ENCODE measurements at places on chromosomes 5 and 9. TPM values are rescaled to one million over a fixed set of nuclear protein-coding genes. Genes with fewer than 3 reads are reported as not detected.

GPR21 gene
- total RNA-seq: not detected

GRCh38 chr9:79524266-79524665 lies 47.5 kb upstream of the TLE4 start:
- H3K27ac ChIP-seq: no peak overlapping the region
- DNase-seq: no peak
- no peaks in the 10 kb centered on the region for H3K27me3 ChIP-seq
- no peaks in the 10 kb centered on the region for H3K36me3 ChIP-seq
- no peaks in the 10 kb centered on the region for H3K4me1 ChIP-seq
- no peak overlapping the region for H3K4me3 ChIP-seq

GRCh38 chr5:68253624-68254585 lies 38.3 kb downstream of the PIK3R1 start:
- H3K36me3 ChIP-seq: no peaks in the 10 kb centered on the region
- no peaks in the 10 kb centered on the region for H3K27me3 ChIP-seq
- H3K27ac ChIP-seq: peak overlapping the region; percentile 81
- H3K4me1 ChIP-seq: peaks cover 11% of the 10 kb centered on the region
- no peak for DNase-seq

DNA sequence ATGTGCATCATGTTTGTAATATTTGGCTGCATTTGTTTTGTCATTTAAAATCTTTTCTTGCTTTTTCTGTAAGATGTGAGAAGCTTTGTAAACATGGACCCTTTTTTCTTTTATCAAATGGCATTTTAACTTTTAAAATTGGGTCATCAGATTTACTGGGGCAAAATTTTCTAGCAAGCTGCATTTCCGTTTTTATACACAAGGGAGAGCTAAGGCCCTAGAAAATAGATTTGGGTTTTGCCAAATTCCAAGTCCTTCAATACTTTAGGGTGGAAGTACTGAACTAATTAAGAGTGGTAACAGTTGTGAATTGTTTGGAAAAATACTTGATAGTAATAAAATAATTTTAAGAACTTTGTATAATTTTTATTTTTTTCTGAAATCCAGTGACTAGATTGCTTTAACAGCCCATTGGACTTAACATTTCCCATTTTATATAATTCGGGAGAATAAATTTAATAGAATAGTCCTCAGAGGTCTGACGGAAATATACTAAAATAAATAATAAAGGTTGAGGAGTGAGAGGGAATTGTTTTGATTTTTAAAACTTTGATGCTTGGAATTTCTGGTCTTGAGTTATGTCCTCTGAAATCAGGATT lies 117.4 kb downstream of the SMARCA2 start:
- DNase-seq: no peak
- H3K27ac ChIP-seq: no peak overlapping the region
- H3K4me1 ChIP-seq: peaks cover 8% of the 10 kb centered on the region
- H3K4me3 ChIP-seq: no peak overlapping the region

DNA sequence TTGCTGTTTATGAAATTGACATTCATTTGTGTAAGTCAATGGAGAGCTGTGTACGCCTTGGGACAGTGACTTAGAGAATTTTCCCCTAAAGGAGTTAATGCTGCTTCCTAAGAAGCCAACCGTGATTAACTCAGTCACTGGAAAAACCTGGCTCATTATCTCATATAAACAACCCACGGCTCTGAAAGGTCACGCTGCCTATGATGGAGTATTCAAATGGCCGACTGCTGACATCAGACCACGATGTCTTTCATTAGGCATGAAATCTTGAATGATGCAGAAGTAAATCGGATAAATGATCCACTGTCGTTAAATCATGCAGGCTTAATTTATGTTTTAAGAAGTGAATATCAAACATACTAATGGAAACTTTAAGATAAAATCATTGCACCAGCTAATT lies 603.7 kb downstream of the RAB3C start:
- H3K4me3 ChIP-seq: no peak overlapping the region
- no peak for DNase-seq
- no peaks in the 10 kb centered on the region for H3K4me1 ChIP-seq
- no peak overlapping the region for H3K27ac ChIP-seq

Measured in breast epithelium (tissue), 4 donors.